D721Med (cell line): ENCODE measurements at places on chromosomes 4 and X.

DNA sequence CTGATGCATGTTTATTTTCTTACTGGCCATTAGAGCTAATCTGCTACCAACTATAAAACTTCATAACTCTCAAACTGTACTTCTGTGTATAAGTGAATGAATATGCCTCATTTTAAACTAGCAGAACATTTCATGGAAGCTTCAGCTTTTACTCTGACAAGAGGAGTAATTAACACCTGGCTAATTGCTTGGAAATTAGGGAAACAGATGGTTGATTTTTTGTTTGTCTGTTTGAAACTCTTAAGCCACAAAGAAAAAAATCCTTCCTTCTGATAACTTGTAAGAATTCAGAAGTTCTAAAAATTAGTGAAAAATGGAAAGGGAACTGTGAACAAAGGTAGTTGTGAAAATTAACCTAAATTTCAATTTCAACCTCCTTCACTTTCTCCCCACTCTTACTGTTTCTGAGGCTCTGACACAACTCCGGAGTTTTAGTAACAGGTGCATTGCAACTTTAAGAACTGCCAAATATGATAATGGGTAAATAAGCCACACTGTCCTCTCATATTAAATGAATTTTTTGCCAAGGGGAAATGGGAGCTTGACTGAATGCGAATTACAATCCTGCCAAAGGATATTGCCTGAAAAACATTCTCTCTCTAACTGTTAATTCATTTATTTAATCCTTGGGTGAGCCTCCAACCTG, 1.0 kb downstream of the EGF start:
- DNase-seq, result no peak

- DNase-seq, result no peak
Observed at GRCh38 chr4:61520681-61521160, 320.6 kb downstream of the ADGRL3 start.

DNA sequence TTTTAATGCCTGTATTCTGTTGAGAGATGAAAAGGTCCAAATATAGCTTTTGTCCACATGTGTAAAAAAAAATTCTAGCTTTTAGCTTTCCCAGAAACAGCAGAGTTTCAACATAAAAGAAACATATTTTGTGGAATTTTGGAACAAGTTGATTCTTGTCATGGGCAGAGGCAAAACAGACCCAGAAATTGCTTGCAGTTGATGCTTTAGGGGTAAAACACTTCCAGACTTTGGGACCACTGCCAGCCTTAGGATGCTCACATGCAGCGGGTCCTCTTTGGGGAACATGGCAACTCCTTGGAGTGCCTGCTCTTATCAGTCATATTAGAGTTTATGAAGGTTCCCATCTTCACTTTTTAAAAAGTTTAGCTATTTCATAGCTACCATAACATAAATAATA, 30.4 kb downstream of the DCLK2 start:
- no peak for DNase-seq

DNA sequence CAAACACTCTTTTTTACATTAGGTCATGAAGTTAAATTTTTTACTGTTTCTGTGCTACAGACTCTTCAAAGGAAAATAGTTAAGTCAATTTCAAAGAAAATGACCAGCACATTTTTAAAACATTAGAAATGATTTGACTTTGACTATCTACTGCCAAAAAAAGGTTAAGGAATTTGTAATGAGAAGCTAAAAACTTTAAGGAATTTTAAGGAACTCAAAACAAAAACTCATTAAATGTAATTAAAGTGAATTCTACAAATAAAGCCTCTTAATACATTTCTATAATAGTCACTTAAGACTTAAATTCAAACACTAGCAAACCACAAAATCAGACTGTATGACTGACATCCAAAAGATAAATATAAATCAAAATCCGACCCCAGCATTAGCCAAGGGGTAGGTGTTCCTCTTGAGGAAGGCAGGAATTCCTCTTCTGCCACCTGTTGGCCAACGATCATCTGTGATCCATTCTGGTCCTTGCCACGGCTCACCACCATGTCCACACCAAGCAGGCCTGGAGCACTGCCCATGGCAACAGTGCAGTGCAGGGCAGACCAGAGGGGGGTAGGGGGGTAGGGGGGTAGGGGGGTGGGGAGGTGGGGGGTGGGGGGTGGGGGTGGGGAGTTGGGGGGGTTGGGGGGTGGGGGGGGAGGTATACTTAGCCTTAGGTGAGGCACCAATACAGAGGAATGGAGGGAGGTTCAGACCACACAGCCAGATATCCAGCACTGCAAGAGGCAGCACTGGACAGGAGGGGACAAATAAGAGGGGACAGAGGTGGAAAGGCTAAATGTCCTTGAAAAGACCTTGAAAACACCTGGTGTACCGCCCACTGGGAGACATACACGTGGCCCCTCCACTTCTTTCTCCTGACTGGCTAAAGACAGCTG, 287.4 kb downstream of the CHIC1 start:
- no peak for DNase-seq

- DNase-seq, result no peak
Observed at GRCh38 chrX:132802033-132802432, 156.4 kb downstream of the HS6ST2 start.

DNA sequence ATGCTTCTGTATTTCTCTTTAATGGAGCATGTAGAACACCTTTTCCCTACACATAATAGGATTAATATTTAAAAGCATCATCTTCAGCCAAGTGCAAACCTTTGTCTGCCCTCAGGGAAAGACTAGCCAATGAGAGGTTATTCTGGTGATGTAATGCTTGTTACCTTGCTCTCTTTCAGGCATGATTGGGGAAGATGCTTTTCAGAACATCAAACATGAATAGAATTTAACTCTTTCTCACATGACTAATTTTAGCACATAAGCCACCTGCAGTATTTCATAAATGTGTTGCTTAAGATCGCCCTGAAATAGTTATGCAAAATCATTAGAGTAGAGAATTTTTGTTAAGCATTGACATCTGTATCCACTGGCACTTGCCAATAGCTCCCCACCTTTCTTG, 10.7 kb upstream of the EPGN start:
- DNase-seq, result no peak

- no peak for DNase-seq
Observed at GRCh38 chr4:132333724-132334047, 815.4 kb upstream of the PCDH10 start.

DNA sequence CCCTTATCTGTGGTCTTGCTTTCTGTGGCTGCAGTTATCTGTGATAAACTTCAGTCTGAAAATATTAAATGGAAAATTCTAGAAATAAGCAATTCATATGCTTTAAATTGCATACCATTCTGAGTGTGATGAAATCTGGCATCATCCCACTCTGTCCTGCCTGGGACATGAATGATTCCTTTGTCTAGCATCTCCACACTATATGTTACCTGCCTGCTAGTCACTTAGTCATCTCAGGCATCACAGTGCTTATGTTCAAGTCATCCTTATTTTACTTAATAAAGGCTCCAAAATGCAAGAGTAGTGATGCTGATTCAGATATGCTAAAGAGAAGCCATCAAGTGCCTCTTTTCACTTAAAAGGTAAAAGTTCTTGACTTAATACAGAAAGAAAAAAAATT, 14.3 kb upstream of the RAB9B start:
- no peak for DNase-seq

GRCh38 chrX:1060562-1060960, 151.9 kb downstream of the CRLF2 start:
- DNase-seq, result no peak

- peak; percentile 66 for DNase-seq
Observed at GRCh38 chr4:6907658-6908191, 1.9 kb upstream of the TBC1D14 start.

DNA sequence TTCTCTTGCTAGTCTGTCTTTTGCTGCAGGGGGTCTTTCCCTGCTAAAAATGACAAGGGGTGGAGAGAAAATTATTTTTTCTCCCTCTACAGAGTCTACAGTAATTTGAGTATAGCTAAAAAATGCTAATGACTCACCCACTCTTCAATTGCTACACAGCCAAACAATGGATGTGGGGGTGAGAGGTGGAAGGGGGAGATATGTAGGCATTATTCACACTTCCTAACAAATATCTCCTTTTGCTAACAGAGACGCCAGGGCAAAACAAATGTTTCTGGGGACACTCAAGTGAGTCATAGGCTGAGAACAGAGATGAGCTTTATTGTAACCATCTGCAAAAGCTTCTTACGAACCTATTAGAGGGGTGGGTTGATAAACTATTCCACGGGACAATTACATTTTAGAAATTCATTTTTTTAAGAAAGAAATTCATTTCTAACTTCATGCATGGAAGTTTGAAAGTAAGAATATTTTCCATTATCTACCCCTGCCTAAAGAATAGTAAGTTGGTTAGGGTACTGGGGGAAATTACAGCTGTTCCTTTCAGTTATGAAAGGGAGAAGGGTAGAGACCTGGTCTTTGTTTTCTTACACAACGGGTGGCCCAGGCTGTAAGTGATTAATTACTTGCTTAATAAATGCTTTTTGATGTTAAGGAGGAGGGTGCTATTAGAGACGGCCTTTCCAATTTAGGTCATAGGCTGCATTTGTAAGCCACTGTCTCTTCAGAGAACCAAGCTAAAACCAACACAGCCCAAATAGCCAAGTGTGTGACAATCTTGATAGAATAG, 12.8 kb downstream of the SCD5 start:
- DNase-seq, result no peak

DNA sequence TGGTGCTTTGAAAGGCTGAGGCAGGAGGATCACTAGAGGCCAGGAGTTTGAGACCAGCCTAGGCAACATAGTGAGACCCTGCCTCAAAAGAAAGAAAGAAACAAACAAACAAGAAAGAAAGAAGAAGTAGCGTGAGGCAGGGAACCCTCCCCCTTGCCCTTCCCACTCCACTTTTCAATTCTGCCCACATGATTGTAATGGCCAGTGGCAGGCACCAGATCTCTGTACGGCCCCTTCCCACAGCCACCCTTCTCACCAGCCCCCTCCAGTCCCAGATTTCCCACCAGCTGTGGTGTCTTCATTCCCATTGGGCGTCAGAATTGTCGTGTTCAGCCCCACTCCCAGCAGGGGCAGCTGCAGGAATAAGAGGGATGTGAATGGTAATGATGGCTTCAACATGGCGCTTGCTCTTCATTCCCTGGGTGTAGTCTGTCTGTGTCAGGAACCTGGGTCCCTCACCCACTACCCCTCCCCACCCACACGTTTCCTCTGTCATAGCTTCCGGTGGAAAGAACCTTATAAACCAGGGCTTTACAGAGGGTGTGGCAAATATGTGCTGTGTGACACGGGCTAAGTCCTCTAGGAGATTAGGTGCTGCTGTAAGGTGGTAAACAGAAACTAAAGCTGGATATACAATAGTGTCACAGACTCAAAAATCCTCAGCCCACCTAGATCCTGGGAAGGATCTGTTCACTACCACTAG, at the start of gene IL2RG:
TSS of gene IL2RG (minus strand) at position 437 of the 703 bp plus-strand sequence. CDS start at position 399, 38 bp downstream.
- DNase-seq, result no peak

- DNase-seq, result no peak
Observed at GRCh38 chrX:101206471-101206870, 13.1 kb upstream of the DRP2 start.

GRCh38 chrX:22310779-22311178, 38.1 kb downstream of the CBLL2 start:
- DNase-seq, result no peak

DNA sequence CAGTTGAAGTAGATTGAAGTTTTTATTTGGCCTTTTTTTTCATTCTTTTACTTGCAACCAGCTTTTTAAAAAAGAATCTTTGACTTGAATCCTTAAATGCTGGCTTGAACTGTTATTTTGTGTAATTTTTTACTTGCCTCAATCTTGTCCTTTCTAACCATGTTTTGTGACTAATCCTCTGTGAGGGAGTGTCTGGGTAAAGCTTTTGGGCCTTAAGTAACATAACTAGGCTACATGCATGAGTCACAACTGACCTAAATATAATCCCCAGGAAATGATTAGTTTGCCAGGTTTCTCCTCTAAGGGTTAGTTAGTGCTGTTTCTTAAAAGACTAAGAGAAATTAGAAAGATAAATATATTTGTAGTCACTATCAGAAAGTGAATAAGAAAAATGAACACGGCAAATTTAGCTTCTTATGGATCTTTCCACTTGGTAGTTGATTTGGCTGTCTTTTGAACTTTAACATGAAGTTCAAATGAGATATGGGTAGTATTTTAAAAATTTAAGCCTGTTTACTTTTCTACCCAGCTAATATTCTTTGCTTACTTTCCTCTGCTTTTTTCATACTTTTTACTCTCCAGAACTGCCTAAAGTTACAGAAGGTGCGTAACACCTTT, 13.0 kb downstream of the EXOC1 start:
- no peak for DNase-seq

- no peak for DNase-seq
Observed at GRCh38 chr4:148914734-148915133, 472.5 kb upstream of the NR3C2 start.

DNA sequence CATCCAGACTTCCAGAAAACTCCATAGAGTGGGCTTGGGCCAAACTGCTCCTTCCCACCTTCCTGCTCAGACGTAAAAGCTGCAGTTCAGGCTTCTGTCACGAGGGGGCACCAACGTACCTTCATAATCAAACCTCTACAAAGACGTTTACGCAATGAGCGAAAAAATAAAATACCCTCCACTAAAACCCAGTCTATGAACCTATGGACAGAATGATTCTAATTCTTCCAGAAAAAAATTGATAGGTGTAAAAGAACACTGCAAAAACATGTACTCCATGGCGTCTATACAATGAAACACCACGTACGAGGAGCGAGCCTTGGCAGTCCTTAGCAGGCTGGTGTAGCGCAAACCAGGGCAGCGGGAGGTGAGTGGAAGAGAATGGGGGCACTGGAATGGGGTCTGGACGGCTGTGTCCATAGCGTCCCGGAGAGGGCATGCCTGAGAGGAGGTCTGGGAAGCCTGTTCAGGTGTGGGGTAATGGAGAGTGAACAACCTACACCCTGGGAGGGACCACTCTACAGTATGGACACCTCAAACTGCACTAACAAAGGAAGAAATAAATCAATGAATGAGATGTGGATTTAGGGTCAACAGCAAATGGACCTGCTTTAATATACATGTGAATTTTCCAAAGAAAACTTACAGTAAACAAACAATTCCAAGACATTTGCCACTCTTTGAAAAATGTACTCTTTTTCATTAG, 14.4 kb upstream of the RAB40A start:
- DNase-seq, result no peak

- DNase-seq, result no peak
Observed at GRCh38 chr4:107834241-107834794, 9.6 kb downstream of the SGMS2 start.

- no peak for DNase-seq
Observed at GRCh38 chr4:105560421-105560848, 8.0 kb downstream of the ARHGEF38 start.
